Stimulated activated naive B cell treated with anti-CD40 and anti-IgM and Interleukin-4, amounts not matched to agents 10 μg/mL and 1 μg/mL and 100 μg/mL, for 72 hours (primary cell): ENCODE measurements at places on chromosomes 11 and 22.

- DNase-seq, result no peak
Observed at GRCh38 chr11:15434529-15434928, 319.8 kb downstream of the INSC start.

- no peak for DNase-seq
Observed at GRCh38 chr11:63840356-63841060, 1.6 kb downstream of the MARK2 start.

GRCh38 chr11:34432822-34433221 lies 5.9 kb upstream of the CAT start:
- DNase-seq, result no peak

DNA sequence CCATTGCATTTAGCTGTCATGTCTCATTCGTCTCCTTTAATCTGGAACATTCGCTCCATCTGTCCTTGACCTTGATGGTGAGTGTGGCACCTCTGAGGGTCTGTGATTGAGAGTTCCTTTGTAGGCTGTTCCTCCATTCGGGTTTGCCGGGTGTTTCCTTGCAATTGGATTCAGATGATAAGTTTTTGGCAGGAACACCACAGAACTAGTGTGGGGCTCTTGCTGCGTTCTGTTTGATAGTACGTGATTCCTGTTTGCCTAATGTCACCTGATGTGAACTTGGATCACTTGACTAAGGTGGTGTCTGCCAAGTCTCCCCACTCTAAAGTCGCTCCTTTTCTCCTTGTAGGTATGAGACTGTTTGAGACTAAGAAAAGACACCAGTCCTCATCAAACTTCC lies 109.7 kb upstream of the TMEM45B start:
- DNase-seq, result no peak

DNA sequence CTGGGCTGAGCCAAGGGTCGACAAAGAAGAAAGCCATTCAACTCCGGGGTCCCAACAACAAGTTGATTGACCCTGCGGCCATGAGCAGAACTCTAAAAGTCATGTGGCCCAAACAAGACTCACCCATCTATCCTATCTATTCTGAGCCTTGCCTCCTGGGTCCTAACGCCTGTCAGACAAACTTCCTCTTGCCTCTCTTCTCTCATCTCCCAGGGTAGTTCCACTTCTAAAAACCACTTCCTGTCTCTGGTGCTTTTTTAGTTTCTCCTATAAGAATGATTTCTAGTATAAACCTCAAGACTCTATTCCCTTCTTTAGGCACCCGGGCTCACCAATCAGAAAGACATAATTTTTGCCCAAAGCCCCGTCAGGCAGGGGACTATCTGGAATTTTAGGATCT lies 530.2 kb downstream of the DLG2 start:
- no peak for DNase-seq

DNA sequence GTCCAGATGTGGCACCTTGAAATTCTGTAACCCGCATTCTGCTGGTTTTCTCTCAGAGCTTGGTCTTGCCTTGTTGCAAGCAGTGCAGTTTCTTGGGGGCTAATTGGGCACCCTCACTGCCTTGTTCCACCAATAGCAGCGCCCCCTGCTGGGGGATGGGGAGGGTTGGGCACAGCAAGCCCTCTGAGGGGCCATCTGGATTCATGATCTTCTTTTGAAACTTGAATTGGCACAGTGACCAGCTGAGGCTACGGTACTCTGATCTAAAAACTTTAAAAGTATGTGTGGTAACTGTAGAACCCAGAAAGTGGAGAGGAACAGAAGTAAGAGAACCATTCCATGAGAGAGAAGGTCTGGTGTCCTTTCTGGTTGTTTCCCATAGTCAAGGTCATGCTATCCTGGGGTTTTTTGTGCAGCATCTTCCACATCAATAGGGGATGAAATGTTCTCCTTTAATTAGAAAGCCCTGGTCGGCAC lies 64.2 kb downstream of the MED15 start:
- DNase-seq, result no peak

GRCh38 chr22:42760806-42761565 lies 40.3 kb upstream of the A4GALT start:
- no peak for DNase-seq

DNA sequence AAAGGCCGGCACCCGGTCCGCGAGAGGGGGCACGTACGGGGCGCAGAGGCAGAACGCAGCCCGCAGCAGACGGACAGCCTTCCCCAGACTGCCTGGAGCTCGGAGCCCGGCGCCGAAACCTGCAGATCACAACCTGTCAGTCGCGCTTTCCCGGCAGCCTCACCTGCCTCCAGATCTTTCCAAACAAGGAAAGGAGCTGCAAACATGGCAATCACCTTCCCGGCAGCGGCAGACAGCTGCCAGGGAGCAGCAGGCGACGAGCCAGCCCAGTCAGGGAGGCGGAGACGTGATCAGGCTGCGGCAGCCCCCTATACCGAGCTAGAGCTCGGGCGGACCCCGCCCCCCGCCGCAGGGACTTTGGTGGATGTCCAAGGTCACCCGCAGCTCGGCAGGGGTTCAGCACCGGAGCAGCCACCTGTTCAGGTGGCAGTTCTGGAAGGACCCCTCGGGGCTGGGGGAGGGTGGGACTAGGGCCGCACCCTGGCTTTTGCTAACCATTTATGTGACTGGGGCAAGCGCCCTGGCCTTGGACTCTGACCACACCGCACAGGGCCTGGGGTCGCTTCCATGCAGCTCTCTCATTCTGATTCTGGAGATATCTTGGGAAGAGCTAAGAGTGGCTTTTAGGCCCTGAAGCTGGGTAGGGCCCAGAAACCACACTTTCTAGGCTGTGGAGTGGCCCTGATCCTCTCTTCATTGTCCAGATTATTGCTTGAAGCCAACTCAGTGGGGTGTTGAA lies 143.8 kb downstream of the NECTIN1 start:
- no peak for DNase-seq

GRCh38 chr11:78993802-78994430 lies 419.3 kb upstream of the NARS2 start:
- DNase-seq, result no peak

DNA sequence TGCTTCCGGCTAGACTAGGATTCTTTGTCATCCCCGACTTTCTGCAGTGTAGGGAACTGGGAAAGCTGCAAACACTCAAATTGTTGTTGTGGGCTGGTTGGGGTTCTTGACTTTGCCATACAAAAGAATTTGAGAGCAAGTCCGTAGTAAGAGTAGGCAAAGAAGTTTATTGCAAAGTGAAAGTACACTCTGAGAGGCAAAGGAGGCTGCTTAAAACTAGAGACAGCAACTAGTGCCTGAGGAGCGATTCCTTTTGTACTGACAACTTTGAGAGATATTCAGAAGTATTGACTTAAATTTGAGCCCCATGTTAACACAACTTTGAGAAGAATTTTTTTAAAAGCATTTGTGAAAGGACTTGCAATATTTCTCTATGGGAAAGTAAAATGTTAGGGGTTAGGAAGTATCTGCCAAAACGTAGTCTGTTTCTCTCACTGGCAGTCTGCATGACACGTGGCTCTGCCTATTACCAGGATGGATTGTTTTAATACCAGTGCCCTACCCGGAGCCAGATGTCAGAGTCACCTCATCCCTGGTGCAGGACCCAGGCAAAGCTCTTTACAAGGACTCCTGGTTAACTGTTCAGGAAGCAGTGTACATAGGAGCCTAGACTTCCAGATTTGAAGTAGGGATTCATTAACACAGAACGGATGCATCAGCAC lies 85.0 kb upstream of the CLPB start:
- DNase-seq, result no peak

DNA sequence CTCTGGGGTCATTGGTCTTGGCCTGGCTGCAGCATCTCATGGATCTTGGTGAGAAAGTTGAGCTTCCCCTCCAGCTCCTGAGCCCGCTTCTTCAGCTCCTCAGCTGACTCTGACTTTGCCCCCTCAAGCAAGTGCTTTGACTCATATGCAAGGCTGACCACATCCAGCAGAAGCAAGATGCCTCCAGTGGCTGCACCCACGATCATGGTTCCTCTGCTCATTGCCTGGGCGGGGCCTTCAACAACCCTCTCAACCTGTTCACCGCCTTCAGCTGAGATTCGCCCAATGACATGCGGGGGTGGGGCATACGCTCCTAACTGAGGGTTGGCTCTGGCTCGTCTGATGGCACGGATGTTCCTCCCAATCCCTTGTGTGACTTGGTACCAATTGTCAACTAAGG lies 11.9 kb downstream of the APOL2 start:
- no peak for DNase-seq

- DNase-seq, result no peak
Observed at GRCh38 chr11:2511421-2512369, 66.9 kb downstream of the KCNQ1 start.

GRCh38 chr11:119194811-119195440 lies 9.7 kb downstream of the NHERF4 start:
- no peak for DNase-seq

- DNase-seq, result no peak
Observed at GRCh38 chr22:43731988-43732387, 80.1 kb downstream of the EFCAB6 start.

- DNase-seq, result no peak
Observed at GRCh38 chr11:82945682-82946081, 44.1 kb downstream of the DDIAS start.

GRCh38 chr22:50694766-50695420 lies 22.3 kb downstream of the SHANK3 start:
- DNase-seq, result no peak

GRCh38 chr11:27401833-27402316 lies 38.9 kb upstream of the CCDC34 start:
- no peak for DNase-seq

DNA sequence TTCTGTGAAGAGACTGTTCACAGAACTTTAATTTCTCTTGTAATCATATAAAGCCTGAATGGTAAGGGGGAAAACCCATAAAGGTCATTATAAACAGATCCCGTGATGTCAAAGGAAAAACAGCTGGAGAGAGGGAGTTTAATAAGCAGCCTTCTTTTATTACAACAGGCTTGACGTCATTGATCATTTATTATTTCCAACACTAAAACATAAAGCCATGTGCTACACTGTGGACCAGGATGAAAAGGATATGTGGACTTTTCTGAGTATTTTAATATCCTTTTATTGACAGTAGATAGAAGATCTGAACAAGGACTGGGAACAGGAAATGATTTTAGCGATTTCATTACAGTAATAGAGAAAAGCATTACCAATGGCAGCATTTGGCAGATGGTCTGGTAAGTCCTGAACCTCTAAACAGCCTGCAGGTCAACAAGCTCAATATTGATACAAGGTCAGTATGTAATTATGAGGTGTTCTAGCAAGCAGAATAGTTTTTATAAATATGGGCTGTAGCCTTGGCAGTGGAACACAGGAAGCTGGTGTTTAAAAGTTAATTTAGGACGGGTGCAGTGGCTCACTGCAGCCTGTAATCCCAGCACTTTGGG lies 25.1 kb upstream of the TPH1 start:
- no peak for DNase-seq

DNA sequence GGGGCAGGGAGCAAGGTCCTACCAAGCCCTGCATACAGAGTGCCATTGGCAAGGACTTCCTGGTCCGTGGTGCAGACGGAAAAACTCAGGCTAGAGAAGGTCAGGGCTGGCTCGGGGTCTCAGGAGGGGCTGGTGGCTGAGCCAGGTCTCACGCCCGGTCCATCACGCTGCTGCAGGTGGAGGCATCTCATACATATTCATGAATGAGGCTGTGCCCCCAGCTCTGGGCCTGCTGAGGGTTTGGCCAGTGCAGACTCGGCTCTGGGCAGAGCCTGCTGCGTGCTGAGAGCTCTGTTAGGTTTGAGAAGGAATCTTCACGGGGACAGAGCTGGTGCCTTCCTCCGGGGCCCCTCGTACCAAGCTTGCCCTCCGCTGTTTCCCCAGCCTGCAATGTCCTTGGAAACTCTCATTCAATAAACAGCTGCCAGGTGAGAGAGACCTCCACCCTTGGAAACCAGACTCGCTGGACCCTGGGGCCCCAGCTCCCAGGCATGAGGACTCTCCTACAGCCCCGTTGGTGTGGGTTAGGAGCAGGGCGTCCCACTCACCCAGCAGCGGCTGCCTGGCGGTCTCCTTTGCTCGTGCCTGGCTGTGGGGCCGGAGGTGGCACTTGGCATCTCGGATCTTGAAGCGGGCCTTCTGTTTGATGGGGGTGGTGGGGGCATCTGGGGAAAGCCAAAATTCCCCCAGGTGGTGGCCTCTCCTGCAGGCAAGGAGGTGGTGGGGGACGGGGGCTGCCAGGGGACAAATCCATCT lies 33.9 kb upstream of the TTLL12 start:
- DNase-seq, result no peak

DNA sequence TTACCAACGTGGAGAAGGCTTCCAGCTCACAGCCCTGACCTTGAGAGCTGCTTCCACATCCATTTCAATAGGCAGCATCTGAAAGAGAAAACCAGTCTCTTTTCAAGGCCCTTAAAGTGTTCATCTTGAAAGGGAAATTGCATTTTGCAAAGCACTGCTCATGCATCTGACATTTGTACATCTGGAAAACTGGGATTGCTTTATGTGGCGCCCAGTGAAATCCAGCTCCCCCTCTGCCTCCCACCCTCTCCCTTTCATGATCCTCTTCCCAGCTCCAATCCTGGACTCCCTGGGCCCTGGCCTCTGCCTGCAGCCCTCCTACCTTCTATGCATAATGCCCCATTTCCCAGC lies 17.4 kb downstream of the TP53AIP1 start:
- no peak for DNase-seq

DNA sequence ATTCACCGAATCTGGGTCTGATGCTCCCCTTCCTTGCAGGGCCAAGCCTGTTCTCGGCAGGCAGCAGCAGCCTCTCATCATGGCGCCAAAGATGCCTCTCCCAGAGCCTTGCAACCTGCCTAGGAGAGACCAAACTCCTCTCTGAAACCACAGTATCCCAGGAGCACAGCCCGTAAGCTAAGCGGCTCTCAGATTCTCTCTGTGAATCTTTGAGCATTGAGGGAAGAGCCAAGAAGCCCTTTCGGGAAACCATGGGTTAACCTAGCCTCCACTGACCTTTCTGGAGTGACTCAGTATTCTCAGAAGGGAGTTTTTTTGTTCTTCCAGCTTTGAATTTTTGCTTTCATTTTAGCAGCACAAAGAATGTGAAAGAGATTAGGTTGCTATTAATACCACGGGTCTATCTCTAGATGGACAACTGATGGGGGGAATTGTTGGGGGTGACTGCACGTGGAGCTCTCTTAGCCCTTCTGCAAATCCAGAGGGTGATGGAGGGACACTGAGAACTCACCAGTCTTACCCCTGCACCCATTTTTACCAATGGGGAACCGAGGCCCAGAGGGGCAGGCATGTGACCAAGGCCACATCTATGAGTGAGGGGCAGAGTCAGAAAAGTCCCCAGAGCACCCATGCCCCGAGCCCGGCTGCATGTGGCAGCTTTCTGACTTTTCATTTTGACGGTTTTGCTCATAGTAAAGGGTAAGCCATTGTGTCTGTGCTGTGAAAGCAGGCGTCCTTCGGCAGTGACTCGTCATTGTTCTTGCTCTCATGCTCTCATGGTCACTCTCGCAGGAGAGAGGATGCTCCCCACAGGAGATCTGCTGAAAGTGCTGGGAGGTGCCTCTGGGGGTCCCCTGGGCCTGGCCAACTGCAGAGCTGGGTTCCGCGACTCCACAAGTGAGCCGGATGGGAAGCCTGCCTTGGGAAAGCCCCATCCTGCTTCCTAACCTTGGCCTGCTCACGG lies 36.0 kb downstream of the IRAG1 start:
- peak; percentile 20 for DNase-seq

DNA sequence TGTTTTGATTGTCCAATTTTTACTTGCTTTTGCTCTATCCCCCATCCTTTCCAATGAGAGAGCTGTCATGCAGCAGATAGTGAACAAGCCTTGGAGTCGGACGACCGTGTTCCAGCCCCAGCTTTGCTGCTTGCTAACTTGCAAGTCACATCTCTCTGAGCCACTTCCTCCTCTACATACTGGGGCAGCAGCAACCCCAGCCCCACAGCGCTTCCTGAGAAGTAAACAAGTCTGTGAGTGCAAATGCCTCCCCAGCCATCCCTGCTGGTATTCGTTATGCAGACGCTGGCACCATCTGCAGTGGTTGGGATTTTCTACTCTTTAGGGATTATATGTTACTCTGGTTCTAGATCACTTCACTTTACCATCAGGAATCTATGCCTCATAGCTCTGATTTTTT lies 35.0 kb downstream of the TPBGL start:
- peak; percentile 19 for DNase-seq
